Right atrium auricular region (tissue), 2 donors: ENCODE measurements at places on chromosomes 6 and 20.

DNA sequence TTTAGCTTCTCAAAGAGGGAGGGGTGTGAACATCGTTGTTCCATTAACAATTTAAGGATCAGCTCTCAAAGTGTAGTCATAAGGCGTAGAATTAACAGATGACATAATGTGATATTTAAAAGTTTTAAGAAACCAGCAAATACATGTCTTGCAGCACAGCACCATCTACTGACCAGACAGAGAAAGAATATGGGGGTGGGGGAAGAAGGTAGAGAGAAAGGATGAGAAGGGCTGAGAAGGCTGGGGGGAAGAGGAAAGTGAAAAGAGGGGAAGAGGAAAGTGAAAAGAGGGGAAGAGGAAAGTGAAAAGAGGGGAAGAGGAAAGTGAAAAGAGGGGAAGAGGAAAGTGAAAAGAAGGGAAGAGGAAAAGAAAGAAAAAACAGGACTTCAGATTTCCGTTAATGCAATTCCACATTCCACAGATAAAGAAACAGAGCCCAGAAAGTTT lies 80.9 kb downstream of the HAO1 start:
- DNase-seq: no peak

- no peak for DNase-seq
These were observed 181.1 kb upstream of the TENT5A start for GRCh38 chr6:81933608-81934051.

GRCh38 chr6:19478273-19478672 lies 358.9 kb upstream of the ID4 start:
- no peak for DNase-seq

DNA sequence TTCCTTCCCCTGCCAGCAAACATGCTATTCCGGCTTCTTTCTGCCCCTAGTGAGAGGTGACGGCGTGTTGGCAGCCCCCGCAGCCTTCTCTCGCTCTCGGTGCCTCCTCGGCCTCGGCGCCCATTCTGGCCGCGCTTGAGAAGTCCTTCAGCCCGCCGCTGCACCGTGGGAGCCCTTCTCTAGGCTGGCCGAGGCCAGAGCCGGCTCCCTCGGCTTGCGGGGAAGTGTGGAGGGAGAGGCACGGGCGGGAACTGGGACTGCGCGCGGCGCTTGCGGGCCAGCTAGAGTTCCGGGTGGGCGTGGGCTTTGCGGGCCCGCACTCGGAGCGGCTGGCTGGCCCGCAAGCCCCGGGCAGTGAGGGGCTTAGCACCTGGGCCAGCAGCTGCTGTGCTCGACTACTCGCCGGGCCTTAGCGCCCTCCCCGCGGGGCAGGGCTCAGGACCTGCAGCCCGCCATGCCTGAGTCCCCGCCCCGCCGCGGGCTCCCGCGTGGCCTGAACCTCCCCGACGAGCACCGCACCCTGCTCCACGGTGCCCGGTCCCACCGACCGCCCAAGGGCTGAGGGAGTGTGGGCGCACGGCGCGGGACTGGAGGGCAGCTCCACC lies 20.0 kb upstream of the PXDC1 start:
- DNase-seq: no peak

DNA sequence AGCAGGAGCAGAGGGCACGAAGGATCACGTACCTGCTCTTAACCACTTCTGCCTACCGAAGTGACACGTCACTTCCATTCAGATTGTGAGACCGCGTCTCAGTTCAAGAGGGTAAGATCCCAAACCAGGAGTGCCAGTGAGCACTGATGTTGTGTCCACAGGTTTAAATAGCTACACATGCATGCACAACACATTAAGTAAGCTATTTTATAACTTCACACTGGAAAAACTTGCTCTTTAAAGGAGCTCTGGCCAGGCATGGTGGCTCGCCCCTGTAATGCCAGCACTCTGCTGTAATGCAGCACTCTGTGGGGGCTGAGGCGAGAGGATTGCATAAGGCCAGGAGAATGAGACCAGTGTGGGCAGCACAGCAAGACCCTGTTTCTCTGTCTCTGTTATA lies 21.1 kb downstream of the ABHD12 start:
- no peak for DNase-seq

DNA sequence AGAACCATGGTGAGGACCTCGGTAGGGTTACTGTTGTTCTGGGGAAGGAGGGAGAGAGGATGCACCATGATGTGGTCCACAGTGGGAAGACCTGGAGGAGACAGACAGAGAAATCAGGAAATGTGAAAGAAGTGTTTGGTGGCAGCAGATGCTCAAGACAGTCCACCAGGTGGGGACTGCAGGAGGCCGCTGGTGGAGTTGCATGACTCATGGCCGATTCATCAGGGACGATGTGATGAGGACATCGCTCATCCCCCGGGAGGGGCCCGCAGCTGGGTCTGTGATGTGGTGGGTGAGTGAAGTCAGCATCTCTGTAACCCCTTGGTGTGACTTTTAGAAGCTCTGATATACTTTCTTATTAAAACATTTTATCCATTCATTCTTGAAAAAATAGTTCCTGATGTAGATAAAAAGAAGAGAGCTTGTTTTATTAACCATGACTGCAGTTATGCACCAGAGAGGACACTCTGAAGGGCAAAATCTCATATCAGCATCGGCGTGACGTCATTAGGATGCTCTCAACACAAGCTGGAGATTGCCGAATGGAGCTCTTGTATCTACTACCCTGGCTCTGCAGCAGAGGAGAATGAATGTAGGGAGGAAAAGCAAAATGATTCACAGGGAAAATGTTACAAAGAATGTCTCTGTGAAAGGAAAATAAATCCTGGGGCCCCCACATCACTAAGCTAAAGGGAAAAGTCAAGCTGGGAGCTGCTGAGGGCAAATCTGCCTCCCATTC lies 71.2 kb downstream of the RAMACL start:
- DNase-seq: no peak

DNA sequence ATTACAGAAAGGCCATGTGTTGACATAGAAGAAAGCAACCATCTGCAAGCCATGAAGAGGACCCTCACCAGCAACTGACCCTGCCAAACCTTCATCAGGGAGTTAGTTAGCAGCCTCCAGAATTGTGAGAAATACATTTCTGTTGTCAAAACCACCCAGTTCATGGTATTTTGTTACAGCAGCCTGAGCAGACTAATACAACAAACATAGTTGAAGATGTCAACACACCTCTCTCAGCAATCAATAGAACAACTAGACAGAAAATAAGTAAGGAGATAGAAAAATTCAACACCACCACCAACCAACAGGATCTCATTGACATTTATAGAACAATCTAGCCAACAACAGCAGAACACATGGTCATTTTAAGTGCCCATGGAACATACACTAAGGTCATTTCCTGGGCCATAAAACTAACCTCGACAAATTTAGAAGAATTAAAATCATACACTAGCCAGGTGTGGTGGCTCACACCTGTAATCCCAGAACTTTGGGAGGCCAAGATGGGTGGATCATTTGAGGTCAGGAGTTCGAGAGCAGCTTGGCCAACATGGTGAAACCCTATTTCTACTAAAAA lies 32.7 kb downstream of the TCP11 start:
- DNase-seq: no peak

- DNase-seq: no peak
These were observed 17.7 kb downstream of the POM121L2 start for GRCh38 chr6:27294409-27294808.

GRCh38 chr6:113854531-113855499 lies 2.3 kb upstream of the MARCKS start:
- DNase-seq: peak; percentile 61

- DNase-seq: no peak
These were observed 1.6 kb upstream of the OLIG3 start for GRCh38 chr6:137495703-137496336.

GRCh38 chr6:24796616-24797290 lies 2.0 kb downstream of the ARMH2 start:
- no peak for DNase-seq

DNA sequence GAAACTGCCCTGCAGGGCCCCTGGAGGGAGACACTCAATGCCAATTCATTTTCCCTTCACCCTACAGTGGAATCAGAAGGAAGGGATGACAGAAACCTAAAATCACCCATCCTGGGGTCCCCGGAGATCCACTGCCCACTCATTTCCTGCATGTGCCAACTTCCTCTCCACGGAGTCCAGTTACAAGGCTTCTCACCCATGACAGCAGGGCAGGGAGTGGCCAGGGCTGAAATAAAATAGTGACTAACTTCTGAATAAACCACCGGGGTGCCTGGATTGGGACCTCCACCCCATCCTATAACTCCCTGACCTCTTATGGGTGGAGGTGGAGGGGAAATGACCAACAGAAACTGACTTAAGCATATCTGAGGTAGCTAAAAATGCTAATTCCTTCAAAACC lies 362.3 kb downstream of the MAFB start:
- no peak for DNase-seq

GRCh38 chr6:93604951-93605350 lies 185.6 kb upstream of the EPHA7 start:
- DNase-seq: no peak

DNA sequence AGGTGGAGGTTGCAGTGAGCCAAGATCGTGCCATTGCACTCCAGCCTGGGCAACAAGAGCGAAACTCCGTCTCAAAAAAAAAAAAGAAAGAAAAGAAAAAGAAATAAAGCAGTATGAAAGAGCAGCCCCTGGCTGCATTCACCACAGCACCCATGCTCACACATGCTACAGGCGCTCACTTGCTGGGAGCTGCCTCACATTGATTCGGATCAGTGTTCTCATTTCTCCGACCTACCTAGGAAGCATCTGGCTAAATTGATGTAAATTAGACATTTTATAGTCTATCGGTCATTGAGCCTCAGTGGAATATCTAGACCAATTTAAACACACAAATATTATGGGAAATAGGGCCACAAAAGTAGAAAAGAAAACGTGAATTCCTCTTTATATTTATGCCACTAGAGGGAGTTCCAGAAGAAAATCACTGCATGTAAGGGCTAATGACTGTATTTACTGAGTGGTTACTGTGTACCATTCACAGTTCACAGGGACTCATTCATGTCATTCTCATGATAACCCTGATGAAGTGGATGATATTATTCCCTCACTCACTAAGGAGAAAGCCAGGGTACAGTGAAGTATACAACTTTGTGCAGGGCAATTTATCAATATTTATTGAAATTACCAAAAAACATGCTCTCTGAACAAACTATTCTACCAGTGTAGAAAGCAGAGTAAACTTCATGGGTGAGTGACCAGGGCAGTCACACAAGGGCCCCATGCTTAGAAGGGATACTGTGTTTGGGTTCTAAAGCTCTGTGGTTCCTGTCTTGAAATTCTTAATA lies 5.3 kb upstream of the MOG start:
- DNase-seq: no peak

DNA sequence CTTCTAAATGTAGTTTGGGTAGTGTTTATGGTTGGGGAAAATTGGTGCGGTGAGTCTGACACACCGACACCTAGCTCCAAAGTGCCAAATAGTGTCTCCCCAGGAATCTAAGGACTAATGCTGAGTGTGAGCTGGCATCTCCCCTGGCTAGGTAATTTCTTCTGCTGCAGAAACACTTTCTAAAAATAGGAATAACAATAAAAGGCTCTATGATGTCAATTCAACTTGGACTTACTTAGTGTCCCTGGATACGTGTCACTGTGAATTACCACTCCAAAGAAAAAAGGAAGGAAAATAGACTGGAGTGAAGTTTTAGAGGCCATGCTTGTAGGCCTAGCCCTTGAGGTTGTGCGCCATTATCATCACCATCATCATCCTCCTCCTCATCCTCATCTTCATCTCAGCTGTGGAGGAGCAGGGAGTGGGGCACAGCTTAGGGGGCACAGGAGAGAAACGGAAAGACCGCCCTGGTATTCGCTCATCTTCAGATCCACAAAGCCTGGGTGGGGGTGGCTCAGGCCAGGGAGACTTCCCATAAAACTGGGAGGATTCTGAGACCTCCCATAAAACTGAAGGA lies 89.6 kb downstream of the TBC1D7 start:
- DNase-seq: no peak

GRCh38 chr6:155444952-155445903 lies 10.4 kb downstream of the NOX3 start:
- DNase-seq: no peak

- no peak for DNase-seq
These were observed 13.3 kb upstream of the CRYBG1 start for GRCh38 chr6:106347219-106347618.

- no peak for DNase-seq
These were observed 10.5 kb downstream of the PRDM13 start for GRCh38 chr6:99617131-99617530.
